Fibroblast of upper back skin (primary cell): ENCODE measurements at places on chromosomes 4 and X.

DNA sequence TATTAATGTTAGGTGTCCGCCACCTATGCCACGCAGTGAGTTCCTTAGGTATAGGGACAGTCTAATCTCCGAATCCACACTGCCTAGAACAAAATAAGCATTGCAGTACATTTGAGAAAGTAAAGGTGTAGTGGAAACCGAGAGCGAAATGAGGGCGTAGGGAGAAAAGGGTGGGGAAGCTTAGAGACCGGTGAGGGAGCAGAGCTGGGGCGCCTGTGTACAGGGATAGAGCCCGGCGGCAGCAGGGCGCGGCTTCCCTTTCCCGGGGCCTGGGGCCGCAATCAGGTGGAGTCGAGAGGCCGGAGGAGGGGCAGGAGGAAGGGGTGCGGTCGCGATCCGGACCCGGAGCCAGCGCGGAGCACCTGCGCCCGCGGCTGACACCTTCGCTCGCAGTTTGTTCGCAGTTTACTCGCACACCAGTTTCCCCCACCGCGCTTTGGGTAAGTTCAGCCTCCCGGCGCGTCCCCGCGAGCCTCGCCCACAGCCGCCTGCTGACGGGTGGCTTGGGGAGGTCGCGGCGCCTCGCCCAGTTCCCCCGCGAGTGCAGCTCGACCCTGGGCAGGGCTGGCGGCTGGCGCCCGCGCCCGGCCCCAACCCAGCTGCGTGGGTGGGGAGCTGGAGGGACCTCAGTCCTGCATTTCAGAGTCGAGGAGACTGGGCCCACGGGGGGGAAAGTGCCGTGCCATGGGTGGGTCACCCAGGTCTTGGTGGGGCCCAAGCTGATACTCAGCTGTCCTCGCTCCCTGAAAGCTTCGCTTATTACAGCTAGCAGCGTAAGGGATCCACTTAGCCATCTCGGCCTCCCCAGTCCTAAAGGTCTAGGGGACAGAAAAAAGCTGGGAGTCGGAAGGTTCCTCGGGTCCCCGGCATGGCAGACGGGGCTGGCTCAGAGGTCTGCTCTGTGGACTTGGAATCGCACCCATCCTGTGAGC, at the start of gene ANXA3:
TSS of gene ANXA3 (plus strand) at position 351 of the 932 bp plus-strand sequence. CDS start 2,704 bp downstream, outside the sequence.
- no peak for DNase-seq

DNA sequence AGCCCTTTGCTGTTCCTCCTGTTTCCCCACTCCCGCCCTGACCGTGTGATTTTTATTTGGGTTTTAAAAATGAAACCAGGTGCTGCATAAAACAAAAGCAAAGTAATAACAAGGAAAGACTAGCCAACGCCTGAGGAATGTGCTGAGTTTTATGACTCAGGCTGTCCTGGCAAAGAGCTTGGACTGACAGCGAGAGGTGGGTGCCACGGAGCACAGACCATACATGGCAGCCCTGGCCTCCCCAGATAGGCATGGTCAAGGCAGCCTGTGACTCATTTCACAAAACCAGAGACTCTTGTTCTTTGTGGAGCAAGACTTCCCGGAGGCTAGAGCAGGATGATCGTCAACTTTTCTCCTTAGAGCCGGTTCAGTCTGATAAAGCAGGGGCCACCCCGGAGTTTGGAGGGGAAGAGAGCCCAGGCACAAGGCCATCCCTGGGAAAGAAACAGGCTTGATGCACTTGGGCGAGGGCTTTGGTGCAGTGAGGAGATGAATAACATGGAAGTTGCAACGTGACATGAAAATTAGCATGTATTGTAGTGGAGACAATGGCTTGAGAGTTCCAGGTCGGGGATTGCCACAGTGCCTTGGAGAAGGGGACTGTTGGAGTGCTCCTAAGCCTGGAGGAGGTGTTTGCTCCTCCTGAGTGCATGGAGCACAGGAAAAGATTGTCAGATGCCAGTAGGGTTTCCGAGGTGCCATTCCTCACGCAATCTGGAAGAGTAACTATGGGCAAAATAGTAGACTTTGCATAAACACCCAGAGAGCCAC, 54.8 kb downstream of the C4orf51 start:
- DNase-seq, result peak; percentile 99

DNA sequence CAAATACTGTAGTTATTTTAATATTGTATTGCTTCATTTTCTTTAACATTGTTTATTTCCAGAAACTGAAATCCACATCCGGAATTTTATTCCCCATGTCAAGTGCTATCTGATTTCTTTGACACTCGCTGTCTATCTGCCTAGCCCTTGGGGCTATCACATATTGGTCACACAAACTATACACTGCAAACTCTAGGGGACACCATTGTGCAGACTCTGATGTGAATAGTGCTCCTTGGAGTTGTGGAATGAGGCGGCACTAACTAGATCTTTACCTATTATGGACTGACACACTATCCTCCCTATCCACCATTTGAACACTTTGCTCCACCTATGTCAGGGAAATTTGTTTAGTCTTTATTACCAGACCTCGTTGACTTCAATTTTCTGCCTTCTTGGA, 534.5 kb downstream of the GLUD2 start:
- peak; percentile 1 for DNase-seq

GRCh38 chr4:27048429-27049238, 188.0 kb downstream of the STIM2 start:
- peak; percentile 27 for DNase-seq

GRCh38 chr4:126409746-126410145, 1095.0 kb downstream of the FAT4 start:
- no peak for DNase-seq

DNA sequence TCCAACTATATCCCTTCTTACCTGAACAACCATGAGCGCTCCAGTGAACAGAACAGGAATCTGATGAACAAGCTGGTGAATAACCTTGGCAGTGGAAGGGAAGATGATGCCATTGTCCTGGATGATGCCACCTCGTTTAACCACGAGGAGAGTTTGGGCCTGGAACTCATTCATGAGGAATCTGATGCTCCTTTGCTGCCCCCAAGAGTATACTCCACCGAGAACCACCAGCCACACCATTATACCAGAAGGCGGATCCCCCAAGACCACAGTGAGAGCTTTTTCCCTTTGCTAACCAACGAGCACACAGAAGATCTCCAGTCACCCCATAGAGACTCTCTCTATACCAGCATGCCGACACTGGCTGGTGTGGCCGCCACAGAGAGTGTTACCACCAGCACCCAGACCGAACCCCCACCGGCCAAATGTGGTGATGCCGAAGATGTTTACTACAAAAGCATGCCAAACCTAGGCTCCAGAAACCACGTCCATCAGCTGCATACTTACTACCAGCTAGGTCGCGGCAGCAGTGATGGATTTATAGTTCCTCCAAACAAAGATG, 870.2 kb downstream of the ADGRL3 start:
- no peak for DNase-seq
